AML-193 (cell line): ENCODE measurements at places on chromosomes 11 and 22.

GRCh38 chr11:69834251-69834650 lies 15.0 kb upstream of the FGF3 start:
- DNase-seq = no peak

- no peak for DNase-seq
These were observed 37.1 kb downstream of the ZNF202 start for GRCh38 chr11:123704341-123704740.

DNA sequence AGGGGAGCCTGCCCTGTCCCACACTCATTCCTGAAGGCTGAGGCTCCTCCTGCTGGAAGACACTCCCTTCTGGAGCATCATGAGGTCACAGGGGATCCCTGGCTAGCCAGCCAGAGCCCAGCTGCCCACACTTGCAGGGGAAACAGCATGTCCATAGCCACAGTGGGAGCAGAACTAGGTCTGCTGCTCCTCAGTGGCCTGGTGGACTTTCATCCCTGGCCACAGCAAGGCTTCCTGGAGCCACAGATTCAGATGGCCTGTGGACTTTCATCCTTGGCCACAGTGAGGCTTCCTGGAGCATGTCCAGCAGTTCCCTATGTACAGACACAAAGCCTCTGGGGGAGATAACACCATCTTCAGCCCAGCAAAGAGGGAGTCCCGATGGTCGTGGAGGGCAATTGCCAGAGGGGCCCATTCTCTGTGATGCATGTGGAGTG lies 5.9 kb upstream of the APOL6 start:
- DNase-seq = no peak

DNA sequence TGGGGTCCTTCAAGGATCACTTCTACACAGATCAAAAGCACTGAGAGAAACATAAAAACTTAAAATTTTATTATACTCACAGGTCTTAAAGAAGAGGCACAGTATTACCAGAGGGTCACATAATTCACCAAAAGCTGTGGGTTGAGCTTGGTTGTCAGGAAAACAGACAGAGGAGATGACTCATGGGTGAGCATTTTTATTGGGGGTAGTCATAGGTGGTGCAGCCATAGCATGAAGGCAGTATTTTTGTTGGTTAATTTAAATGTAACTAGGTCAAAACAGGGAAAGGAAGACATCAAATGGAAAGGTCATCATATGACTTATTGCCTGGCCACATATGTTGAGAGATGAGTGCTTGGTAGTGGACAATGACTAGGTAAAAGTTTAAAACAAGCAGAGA lies 24.2 kb downstream of the OR5B17 start:
- no peak for DNase-seq

- no peak for DNase-seq
These were observed 5.3 kb downstream of the HNRNPUL2 start for GRCh38 chr11:62721994-62722393.

- DNase-seq = no peak
These were observed 866 bp downstream of the GP1BB start for GRCh38 chr22:19723983-19724827.

DNA sequence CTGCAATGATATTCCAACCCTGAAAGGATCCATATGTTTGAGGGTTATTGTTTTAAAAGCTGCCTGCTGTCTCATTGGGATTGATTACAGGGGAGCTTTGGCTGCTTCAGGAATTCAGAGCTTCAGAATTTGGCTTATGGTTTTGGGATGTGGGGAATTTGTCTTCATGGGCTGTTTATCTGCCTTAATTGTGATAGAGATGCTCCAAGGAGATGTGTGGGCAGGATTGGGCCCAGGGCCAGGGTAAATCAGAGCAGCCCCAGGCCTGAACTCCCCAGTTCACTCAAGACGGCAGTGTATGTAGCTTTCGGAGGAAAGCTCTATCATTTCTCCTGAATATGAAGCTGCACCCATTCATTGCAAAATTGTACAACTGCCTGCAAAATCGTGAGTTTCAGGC lies 88.5 kb downstream of the ALX4 start:
- DNase-seq = no peak

DNA sequence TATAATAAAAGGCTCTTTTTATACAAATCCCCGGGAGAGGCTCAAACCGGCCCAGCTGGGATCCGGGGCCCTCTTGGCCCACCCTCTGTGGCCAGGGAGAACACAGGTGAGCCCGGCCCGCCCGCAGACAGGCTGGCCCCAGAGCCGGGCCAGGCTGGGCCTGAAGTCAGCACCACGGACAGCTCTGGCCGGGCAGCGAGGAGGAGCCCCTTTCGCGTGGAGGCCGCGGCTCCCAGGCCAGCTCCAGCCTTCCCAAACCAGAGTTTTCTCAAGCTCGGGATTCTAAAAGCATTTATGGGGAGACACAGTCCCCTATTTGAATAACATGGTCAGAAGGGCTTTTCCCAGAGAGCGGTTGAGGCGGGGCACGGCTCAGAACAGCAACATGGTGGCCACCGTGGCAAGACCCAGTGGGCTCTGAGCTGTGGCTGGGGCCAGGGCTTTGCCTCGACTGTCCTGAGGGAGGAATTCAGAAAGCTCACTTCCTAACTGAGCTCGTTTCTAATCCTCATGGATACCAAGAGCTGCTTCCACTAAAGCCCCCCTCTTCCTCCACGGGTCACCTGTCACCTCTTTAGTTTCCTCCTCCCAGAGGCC lies 115.4 kb downstream of the BRD1 start:
- no peak for DNase-seq

- no peak for DNase-seq
These were observed 337.0 kb upstream of the MTNR1B start for GRCh38 chr11:92632495-92632894.
